Kidney epithelial cell (primary cell): ENCODE measurements at places on chromosomes 5 and 9. TPM values are rescaled to one million over a fixed set of nuclear protein-coding genes. Genes with fewer than 3 reads are reported as not detected.

TMEM252 gene
- total RNA-seq = not detected in 2 replicates

DNA sequence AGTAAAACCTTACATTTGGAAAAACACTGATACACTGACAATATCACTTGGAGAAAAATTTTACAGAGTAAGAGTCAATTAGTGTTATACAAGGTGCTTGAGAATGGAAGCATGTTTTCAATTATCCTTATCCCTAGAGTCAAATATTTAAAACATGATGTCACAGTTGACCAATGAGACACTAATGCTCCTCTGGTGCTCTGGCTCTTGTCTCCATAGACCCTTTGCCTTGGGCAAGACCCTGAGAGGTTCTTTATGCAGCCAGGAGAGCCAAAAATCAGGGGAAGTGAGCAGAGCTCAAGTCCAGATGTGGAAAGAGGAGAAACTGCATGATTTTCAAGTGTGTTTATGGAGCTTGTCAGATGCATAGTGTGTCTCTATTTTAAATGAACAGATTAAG, 153.9 kb downstream of the MARCHF11 start:
- DNase-seq = no peak

DNA sequence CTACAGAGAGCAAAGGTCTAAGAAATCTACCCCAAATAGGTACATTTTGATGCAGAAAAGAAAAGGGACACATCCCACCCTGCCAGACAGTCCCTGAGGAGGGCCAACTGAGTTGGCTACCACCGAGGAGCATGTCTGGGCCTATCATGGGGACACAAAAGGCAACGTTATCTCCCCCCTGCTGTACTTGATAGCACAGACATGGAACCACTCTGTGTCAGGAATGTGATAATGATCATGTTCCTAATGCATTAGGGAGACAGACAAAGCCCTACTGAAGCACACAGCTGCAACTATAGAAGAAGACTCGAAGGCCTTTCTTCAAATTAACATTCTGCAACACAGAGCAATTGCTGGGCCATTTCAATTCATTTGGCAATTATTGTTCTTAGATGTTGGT, 84.5 kb downstream of the ENC1 start:
- no peak for DNase-seq

CDX1 gene
- 0.33 and 0.48 TPM in 2 replicates for total RNA-seq

- no peak for DNase-seq
Measured at GRCh38 chr5:64742821-64743220, 25.7 kb downstream of the SREK1IP1 start.

DNA sequence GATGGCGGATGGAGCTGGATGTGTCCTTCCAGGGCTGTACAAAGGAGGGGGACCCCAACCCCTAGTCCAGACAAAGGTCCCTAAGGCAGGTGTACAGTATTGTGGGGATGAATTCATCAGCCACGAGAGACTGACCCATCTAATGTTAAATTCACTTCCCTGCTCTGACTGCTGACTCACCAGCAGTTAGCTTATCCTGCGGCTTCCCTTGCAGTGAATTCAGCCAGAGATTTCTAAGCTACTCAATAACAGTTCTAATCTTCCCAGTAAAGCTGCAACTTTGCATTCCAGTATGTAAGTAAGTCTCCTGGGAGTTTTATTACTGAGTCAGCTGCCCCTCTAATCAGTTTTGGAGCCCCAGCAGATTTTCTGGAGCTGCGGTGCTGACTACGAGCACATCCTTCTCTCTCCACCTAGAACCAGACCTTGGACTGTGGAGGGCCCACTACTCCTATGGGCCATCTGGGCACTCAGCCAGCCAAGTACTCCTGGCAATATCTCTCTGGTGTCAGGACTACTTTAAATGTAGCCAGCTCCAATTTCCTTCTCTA, 16.1 kb downstream of the B4GALT1 start:
- DNase-seq = no peak

DNA sequence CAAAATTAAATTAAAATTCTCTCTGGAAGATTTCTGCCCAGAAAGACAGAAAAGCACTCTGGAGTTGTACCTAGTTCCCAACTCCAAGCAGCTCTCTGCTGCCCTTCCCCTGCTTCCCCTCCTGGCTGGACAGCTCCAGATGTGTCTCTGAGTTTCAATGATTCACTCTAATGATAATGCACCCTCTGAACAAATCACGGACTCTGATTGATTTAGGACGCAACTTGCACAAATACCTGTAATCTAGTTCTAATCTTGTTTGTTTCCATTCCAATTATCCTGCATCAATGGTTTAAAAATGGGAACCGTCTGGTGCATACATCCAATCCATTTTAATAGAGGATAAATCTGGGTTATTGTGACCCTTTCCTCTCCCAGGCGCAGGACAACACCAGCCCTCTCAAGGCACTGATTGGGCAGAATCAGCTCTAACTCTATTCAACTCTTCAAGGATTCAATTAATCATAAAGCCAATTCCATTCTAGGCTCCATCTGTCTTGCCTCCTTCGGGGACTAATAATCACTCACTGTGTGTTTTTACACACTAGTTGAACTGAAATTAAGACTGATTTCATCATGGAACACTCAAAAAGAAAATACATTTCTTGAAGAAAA, 111.2 kb upstream of the LRRTM2 start:
- no peak for DNase-seq

NR2F1-AS1 gene
- 5.3 and 9.5 TPM in 2 replicates for total RNA-seq

GRCh38 chr5:61768692-61769281, 436.7 kb downstream of the ZSWIM6 start:
- no peak for DNase-seq

- DNase-seq = no peak
Measured at GRCh38 chr5:145280806-145281205, 554.3 kb downstream of the PRELID2 start.

DNA sequence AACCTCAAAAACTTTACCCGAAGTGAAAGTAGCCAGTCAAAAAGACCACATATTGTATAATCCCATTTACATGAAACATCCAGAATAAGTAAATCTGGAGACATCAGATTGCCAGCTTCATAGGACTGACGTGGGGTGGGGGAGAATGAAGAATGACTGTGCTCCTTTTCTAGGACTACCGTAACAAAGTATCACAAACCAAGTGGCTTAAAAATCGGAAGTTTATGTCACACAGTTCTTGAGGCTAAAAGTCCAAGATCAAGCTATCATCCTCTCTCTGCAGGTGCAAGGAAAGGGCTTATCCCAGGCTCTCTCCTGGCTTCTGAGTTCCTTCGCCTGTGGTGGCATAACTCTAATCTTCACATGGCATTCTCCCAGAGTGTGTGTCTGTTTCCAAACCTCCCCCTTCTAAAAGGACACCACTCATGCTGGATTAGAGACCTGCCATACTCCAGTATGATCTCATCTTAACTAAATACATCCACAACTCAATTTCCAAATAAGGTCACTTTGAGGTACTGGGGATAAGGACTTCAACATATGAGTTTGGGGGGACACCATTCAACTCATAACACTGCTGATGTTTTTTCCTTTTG, 25.5 kb downstream of the ADAM19 start:
- DNase-seq = no peak

DNA sequence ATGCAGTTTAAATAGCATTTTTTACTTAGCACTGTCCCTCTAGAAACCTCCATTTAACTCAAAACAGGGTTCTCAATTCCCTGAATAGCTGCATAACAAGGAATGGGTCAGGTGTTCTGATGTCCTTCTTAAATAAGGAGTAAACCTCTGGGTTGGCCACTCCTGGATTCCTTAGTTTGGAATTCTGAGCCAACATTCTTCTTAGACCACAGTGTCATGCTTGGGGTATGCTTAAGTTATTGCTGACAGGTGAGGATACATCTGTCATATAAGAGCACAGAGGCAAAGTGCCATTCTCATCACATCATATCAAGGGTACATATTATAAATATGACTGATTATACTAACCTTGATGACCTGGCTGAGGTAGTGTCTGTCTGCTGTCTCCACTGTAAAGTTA, 179.9 kb upstream of the SEMA6A start:
- DNase-seq = no peak

GRCh38 chr5:137894586-137894985, 5.3 kb downstream of the PKD2L2 start:
- DNase-seq = no peak

DNA sequence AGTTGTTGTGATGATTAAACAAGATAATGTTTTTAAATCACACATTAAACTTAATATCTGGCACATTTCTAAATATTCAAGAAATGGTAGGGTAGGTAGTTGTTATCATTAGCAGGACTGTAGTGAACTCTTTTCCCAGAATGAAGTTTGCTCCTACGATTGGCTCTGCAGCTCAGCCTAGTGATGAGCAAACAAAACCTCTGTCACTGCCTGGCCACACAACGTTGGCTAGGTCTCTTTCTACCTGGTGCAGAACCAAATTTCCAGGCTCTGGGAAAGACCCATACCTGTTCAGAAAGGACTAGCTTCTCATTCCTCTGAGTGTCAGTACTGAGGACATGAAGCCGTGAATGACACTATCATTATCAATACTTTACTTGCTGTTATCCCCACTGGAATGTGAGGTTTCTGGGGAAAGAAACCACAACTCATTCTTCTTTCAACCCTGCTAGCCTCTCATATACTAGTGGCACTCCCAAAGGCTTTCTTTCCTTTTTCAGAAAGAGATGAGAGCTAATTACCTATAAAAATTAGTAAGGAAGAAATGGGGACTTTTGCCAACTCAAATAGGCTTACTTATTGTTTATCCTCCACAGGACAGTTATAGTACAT, 219.3 kb upstream of the TRIM32 start:
- no peak for DNase-seq

GRCh38 chr9:98706651-98707165, 2.0 kb downstream of the GABBR2 start:
- DNase-seq = no peak

WHRN gene
- 8.1 and 9.2 TPM in 2 replicates for total RNA-seq
